ENCODE measurements at places on chromosomes 12 and 14. TPM values are rescaled to one million over a fixed set of nuclear protein-coding genes. Genes with fewer than 3 reads are reported as not detected.
A peak's percentile ranks its signal among the peaks of the same experiment; 100 is the strongest.

DNA sequence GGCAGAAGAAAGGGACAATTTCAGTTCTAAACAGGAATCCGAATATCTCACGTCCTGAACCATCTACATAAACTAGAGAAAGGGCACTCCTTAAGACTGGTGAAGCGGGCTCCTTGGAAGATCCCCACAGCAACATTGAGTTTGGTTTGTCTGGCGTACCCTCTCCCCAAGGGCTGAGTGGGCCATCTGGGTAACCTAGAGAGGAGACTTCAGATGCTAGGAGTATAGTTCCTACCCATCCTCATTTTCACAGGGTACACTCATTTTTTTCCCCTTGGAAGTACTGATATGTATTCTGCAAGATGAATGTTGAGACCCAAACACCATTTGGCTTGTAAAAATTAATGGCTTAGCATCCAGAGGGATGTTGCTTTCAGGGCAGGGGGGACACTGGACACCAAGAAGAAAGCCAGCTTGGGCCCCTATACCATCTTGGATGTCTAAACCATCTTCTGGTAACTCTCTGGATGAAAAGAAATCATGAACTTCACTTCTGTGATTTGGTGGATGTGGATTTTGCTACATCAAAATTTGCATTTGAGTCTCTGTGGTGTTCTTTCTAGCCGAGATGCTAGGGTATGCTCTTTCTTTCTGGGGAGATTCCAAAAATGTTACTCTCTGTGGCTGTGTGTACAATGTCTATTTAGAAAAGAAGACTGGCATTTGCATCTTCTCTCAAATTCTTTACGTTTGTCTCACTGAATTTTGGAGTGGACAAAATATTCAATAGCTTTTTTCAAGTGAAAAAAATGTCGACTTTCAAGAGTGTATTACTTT, 97.7 kb downstream of the ETV6 start:
- no peaks in the 10 kb centered on the region for H3K36me3 ChIP-seq
- no peak for DNase-seq
- H3K4me1 ChIP-seq = no peaks in the 10 kb centered on the region
- no peaks in the 10 kb centered on the region for H3K27me3 ChIP-seq

DNA sequence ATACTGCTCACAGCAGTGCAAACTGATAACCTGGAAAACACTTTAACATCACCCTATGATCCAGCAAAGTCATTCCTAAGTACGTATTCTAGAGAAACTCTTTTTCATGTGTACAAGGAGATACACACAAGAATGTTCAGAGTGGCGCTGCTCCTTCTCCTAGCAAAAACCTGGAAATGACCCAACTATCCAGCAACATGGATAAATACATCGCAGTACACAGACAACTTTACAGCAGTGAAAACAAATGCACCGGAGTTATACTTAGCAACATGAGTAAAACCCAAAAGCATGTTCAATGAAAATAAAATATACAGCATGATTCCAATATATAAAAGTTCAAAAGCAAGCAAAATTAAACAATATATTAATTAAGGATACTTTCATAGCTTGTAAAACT, 18.7 kb downstream of the SART3 start:
- no peaks in the 10 kb centered on the region for H3K36me3 ChIP-seq
- no peak overlapping the region for H3K4me3 ChIP-seq
- peaks cover 6% of the 10 kb centered on the region for H3K4me1 ChIP-seq

DNA sequence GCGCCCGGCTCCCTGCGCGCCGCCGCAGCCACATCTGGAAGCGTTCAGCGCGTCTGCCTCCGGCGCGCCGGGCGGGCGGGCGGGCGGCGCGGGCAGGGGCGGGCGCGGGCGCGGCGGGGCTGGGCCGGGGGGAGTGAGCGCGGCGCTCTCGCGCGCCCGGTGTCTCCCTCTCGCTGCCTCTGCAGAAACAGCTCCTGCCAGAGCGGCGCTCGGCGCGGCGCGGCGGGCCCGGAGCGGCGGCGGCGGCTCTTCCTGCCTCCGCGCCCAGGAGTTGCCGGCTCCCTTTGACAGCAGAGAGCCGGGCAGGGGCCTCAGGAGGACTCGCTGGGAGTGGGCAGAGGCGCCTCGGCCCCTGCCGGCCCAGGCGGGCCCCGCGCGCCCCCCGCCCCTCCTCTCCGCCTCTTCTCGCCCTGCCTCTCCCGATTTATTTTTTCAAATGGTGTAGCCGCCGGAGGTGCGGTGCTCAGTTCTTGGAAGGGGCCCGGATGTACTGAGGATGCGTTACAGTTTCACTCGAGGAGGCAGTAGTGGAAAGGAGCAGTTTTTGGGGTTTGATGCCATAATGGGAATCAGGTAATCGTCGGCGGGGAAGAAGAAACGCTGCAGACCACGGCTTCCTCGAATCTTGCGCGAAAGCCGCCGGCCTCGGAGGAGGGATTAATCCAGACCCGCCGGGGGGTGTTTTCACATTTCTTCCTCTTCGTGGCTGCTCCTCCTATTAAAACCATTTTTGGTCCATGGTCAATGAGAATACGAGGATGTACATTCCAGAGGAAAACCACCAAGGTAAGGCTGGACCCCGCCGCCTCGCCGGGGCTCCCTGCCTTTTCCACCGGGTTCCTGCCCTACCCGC, at the start of gene CACNA1C:
Gene CACNA1C, plus strand, starts transcription at position 162 of the 853 bp plus-strand sequence. Its CDS starts 576 bp downstream, at position 738.
- no peaks in the 10 kb centered on the region for H3K36me3 ChIP-seq
- peak within 1 kb of the TSS; percentile 13 for H3K27ac ChIP-seq
- H3K4me3 ChIP-seq = peak within 1 kb of the TSS; percentile 66
- no peaks in the 10 kb centered on the region for H3K27me3 ChIP-seq

Gene SYNDIG1L
- polyA plus RNA-seq = 0.21 TPM

Gene CAPS2
- 8.1 TPM for polyA plus RNA-seq

- H3K36me3 ChIP-seq = no peaks in the 10 kb centered on the region
- no peaks in the 10 kb centered on the region for H3K27me3 ChIP-seq
- no peak overlapping the region for H3K4me3 ChIP-seq
- no peak overlapping the region for H3K27ac ChIP-seq
Measured at GRCh38 chr14:22520796-22521195, 68.2 kb downstream of the DAD1 start.

GRCh38 chr12:101074940-101075680, 134.9 kb downstream of the SLC5A8 start:
- no peak overlapping the region for H3K4me3 ChIP-seq
- DNase-seq = no peak
- no peak overlapping the region for H3K27ac ChIP-seq
- H3K27me3 ChIP-seq = no peaks in the 10 kb centered on the region
- H3K4me1 ChIP-seq = no peaks in the 10 kb centered on the region

Data from testis (tissue), 5 donors.